GM19239 (cell line): ENCODE measurements at places on chromosomes 1 and 21.

DNA sequence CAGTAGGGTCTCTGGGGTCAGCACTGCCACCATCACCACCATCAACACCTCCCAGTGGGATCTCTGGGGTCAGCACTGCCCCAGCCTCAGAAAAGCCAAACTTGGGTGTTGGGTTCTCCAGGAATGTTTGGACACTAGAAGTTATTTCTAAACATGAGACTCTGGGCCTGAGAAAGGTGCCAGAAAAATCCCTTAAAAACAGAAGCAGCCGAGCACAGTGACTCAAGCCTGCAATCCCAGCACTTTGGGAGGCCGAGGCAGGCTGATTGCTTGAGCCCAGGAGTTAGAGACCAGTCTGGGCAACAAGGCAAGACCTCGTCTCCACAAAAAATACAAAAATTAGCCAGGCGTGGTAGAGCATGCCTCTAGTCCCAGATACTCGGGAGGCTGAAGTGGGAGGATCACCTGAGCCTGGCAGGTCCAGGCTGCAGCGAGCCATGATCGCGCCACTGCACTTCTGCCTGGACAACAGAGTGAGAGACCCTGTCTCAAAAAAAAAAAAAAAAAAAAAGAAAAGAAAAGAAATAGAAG lies 470 bp downstream of the PTAFR start:
- DNase-seq: no peak

DNA sequence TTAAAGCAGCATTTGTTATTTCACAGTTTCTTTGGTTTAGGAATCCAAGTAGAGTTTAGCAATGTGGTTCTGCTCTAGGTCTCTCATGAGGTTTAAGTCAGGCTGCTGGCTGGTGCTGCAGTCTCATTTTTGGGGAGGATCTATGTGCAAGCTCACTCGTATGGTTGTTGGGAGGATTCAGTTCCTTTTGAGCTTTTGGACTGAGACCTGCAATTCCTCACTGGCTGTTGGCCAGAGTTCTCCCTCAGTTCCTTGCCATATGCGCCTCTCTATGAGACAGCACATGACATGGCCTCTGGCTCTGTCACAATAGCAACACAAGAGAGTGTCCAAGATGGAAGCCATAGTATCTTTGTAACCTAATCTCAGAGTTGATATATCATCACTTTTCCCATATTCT lies 91.0 kb downstream of the OLFML2B start:
- DNase-seq: no peak

- no peak for DNase-seq
Observed at GRCh38 chr1:202952818-202953217, 5.3 kb downstream of the ADIPOR1 start.

DNA sequence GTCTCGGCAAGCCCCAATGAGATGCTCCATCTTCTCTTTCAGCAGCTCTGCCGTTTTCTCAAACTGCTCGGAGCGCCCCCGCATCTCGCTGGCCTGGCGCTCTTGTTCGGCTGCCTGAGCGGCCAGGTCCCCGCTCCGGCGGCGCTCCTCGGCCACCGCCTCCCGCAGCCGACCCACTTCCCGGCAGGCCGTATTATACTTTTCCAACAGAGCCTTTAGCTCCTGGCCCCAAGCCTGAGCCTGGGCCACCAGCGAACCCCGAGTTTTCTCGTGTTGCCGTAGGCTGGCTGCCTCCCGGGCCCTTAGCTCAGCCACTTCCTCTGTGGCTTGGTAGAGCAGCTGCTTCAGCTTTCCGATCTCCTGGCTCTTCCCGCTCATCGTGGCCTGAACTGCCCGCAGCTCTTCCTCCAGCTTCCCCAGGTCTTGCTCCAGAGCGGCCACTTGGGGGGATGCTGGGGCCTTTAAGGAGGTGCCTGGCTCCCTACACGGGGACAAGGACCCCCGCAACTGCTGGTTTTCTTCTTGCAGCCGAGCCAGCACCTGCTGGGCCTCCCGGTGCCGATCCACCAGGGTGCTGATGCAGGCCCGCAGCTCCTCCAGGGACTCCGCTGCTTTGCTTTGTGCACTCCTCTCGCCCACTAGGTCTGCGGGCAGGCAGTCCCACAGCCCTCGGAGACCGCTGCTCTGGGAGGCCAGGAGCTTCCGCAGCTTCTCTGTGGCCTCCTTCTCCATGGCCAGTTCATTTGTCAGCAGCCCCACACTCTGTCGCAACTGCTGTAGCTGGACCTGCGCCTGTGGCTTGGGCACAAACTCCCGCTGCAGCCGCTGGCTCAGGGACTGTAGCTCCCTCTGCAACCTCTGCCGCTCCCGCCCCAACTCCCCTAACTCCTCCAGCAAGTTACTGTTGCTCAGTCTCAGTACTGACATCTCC lies 13.4 kb upstream of the PIAS3 start:
- peak; percentile 33 for DNase-seq

GRCh38 chr1:244211559-244211944 lies 160.5 kb downstream of the ZBTB18 start:
- DNase-seq: no peak

- no peak for DNase-seq
Observed at GRCh38 chr1:33350611-33351280, 29.8 kb upstream of the A3GALT2 start.

- no peak for DNase-seq
Observed at GRCh38 chr1:116256875-116257274, 116.2 kb upstream of the ATP1A1 start.

- DNase-seq: no peak
Observed at GRCh38 chr1:62210960-62211359, 16.3 kb downstream of the L1TD1 start.
